KG1 (cell line): ENCODE measurements at places on chromosomes 1 and 21.

GRCh38 chr1:210937846-210938245 lies 196.1 kb downstream of the KCNH1 start:
- no peak for DNase-seq

DNA sequence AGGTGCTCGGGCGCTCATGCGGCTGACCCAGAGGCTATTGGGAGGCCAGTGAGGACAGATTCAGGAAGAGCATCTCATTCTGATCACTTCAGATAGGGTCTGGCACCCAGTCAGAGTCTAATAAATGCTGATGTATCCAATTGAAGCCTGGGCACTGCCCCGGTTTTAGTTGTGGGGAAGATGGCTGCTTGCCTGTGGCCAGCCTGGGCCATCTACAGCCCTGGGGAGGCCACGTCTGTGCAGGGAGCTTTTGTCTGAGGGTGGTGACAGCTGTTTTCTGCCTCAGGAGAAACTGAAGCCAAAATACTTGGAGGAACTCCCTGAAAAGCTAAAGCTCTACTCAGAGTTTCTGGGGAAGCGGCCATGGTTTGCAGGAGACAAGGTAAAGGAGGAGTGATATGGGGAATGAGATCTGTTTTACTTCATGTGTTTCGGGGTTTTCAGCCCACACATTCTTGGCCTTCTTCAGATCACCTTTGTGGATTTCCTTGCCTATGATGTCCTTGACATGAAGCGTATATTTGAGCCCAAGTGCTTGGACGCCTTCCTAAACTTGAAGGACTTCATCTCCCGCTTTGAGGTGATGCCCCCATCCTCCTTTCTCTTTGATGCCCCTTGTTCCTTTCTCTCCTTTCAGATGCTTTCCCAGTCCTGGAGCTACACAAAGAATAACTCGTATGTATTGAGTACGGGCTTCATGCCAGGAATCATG lies 2.8 kb downstream of the GSTM5 start:
- no peak for DNase-seq

- DNase-seq: no peak
Observed at GRCh38 chr1:6989212-6990159, 204.2 kb downstream of the CAMTA1 start.

DNA sequence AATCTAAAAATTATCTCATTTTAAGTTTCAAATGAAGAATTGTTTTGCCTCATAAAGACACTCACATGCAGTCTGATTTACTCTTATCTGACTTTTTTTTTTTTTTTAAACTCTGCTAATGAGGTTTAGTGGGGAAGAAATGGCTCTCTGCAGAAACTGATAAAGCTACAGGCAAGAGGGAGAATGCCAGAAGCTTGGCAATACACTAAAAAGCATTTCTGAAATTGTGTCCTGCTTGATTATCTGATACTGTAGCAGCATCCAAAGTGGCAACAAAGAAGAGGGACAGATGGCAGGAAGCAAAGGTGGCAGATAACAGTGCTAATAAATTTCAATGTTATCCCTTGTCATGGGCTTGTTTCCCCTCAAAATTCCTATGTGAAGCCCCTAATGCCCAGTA lies 1744.9 kb downstream of the NCAM2 start:
- DNase-seq: no peak

- DNase-seq: no peak
Observed at GRCh38 chr1:226619031-226619430, 70.5 kb downstream of the STUM start.

DNA sequence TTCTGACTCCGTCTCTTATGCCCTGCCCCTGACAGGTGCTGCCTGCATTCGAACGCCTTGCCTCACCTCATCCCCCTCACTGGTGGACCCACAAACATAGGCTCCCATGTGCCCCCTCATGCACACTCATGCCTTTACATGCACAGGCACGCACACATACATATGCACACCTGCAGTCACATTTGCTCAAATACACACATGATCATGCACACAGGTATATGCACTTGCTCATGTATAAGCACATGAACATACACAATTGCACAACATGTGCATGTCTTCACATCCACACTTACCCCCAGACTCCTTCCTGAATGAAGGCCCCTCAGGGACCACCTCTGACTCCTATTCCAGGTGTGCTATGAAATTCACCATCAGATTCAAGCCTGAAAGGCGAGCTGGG lies 506.9 kb downstream of the PTPRU start:
- DNase-seq: no peak

GRCh38 chr21:45533361-45533845 lies 8.8 kb downstream of the SLC19A1 start:
- DNase-seq: no peak

DNA sequence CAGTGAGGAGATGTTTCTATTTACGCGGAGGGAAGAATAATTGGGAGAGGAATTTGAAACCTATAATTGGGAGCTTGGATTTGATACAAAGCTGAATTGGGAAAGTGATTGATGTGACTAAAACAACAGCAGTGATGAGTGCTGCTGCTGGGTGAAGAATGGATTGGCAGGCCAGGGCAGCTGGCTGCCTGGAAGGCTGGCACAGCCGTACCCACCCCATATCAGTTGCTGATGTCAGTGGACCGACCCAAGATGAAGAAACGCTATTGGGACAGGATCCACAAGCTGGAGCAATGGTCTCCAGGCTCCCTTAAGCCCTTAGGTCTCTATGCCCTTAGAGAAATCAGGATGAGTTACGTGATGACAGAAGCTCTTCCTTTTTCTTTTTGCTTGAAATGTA lies 47.4 kb downstream of the GRIK1 start:
- DNase-seq: no peak

GRCh38 chr1:228136901-228137300 lies 3.2 kb upstream of the GUK1 start:
- no peak for DNase-seq

- DNase-seq: no peak
Observed at GRCh38 chr1:223319905-223320580, 43.9 kb downstream of the SUSD4 start.

- peak; percentile 62 for DNase-seq
Observed at GRCh38 chr1:84301004-84301784, at the start of gene SAMD13. Gene SAMD13 (plus strand): TSS chr1:84301708. CDS start chr1:84303235, 1,527 bp downstream.

- DNase-seq: no peak
Observed at GRCh38 chr1:152112101-152112884, 3.0 kb downstream of the TCHH start.

GRCh38 chr1:23838401-23838866 lies 13.2 kb upstream of the HMGCL start:
- DNase-seq: peak; percentile 61

GRCh38 chr1:50048791-50049190 lies 25.0 kb upstream of the AGBL4 start:
- no peak for DNase-seq

DNA sequence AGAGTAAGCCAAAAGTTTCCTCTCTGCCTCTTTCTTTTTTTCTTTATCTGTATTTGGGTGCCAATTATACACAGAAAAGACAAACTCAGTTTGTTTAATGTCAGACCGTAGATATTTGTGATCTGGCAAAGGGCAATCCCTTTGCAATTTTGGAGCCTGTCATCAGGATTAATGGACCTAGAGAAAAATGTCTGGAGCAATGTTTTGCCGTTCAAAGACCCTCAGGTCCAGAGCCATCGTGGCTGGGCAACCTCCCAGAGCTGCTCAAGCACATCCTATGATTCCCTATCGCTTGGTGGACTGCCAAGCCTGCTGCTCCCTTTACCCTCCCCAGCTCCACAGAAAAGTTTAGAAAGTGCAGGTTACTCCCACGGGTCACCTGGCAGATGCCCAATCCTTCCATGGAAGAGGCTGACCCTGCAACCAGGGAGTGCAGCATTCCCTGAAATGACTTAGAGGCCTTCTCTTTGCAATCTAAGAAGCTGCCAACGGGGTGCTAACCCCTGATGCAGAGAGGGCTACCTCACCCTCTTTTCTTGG lies 112.5 kb upstream of the NGF start:
- DNase-seq: no peak

- DNase-seq: no peak
Observed at GRCh38 chr1:157628773-157629172, 30.9 kb upstream of the FCRL4 start.

DNA sequence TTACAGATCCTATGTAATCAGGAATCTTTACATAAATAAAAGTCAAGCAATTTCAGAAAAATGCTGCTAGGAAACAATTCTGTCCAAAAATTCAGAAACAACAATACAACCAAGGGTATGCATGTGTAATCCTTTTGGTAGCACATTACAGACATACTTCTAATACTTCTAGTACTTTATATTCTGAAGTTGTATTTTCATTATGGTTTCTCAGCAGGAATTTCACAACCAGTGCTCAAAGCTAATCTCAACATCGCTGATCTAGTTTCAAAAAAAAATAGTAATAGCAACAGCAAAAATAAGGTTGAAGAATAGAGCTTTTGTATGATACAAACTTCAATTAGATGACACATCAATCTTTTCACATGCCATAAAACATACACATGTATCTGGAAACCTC lies 545.2 kb downstream of the LTN1 start:
- DNase-seq: no peak

GRCh38 chr1:28860332-28861073 lies 48.5 kb downstream of the OPRD1 start:
- DNase-seq: no peak

DNA sequence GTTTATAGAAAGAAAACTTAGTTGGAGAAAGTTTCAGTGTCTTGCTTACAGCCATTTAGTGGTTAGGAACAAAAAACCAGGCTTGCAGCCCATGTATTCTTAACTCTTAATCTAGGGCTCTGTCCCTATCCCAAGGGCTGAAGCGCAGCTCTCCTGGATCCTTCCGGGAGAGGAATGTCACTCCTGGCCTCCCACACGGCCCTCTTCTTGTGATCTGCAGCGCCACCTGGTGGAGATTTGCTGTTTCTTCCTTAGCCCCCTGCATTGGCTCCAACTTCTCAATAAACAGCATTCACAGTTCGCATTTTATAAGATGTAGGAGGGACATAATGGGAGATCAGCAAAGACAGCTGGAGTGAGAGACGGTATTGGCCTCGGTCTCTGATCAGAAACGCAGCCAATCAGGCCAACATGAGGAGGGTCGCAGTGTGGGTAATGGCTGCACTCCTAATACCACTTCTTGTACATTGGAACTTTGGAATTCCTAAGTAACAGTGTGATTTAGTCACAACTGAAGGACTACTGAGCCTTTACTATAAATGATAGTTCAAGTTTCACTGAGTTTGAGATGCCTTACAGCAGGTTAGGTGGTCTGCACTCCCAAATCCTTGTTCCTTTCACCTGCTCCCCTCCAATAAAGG lies 283.4 kb downstream of the ASTN1 start:
- peak; percentile 6 for DNase-seq

DNA sequence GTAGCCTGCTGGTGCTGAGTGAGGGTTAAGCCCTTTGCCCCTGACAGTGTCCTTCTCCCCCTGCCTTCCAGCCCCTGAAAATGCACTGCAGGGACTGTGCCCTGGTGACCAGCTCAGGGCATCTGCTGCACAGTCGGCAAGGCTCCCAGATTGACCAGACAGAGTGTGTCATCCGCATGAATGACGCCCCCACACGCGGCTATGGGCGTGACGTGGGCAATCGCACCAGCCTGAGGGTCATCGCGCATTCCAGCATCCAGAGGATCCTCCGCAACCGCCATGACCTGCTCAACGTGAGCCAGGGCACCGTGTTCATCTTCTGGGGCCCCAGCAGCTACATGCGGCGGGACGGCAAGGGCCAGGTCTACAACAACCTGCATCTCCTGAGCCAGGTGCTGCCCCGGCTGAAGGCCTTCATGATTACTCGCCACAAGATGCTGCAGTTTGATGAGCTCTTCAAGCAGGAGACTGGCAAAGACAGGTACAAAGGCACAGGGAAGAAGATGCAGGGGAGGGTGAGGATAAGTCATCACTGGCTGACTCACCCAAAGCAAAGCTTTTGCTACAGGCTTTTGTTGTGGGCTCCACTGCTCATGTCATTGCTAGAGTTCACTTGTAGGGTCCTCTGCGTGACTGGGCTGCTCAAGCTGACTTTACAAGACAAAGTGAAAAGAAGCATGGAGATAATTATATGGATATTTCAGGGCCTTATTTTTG lies 174.9 kb downstream of the PIGK start:
- DNase-seq: no peak

- no peak for DNase-seq
Observed at GRCh38 chr1:53640701-53641075, 98.3 kb downstream of the GLIS1 start.

DNA sequence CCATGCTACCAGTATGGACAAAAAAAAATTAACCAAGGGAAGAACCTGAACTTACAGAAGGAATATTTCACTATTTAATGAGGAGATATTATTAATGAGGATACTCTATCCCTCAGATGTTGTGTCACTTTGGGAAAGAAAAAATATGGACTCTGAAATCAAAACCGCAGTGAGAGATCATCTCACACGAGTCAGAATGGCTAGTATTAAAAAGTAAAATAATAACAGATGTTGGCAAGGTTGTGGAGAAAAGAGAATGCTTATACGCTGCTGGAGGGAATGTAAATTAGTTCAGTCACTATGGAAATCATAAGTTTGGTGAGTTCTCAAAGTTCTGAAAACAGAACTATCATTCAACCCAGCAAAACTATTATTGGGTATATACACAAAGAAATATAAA lies 30.9 kb downstream of the TNFSF4 start:
- no peak for DNase-seq

GRCh38 chr1:145956781-145957442 lies 905 bp downstream of the LIX1L start:
- DNase-seq: no peak

- DNase-seq: no peak
Observed at GRCh38 chr1:239997515-239998311, 94.0 kb upstream of the FMN2 start.

- no peak for DNase-seq
Observed at GRCh38 chr1:243525085-243525487, 269.2 kb downstream of the SDCCAG8 start.

DNA sequence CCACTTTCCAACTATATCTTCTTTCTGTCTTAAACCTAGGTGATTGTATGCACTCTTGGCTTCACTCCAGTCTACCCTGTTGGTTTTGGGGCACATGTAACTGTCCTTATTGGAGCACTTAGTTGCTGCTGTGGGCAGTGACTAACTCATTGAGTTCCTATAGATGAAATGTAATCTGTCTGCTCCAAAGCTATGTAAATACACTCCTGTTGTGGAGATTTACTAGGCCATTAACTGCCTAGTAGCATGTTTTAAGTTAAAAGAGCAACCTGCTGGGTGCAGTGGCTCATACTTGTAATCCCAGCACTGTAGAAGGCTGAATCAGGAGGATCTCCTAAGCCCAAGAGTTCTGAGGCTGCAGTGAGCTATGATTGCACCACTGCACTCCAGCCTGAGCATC lies 137.6 kb downstream of the ZMYM4 start:
- DNase-seq: no peak

DNA sequence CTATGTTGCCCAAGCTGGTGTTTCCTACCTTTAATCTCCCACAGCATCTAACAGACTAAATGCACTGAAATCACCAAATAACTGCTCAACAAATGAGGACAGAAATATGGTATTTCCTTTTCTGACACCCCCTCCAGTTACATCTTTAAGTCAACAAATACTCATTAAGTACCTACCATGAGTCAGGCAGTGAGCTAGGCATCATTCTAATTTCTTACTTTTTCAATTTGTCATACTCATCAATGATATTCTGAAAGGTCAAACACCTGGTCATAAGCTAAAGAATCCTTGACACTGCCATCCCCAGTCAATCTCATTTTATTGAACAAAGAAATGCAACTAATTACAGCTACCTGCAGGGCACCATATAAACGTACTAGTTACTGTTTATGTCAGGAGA lies 36.6 kb downstream of the LUZP1 start:
- no peak for DNase-seq

- no peak for DNase-seq
Observed at GRCh38 chr1:17607644-17608581, 68.4 kb downstream of the ARHGEF10L start.

- DNase-seq: no peak
Observed at GRCh38 chr1:85799737-85800136, 91.5 kb upstream of the ZNHIT6 start.

- no peak for DNase-seq
Observed at GRCh38 chr1:231523816-231524215, 4.7 kb upstream of the TSNAX start.
